ENCODE measurements at places on chromosomes 5 and 9.

DNA sequence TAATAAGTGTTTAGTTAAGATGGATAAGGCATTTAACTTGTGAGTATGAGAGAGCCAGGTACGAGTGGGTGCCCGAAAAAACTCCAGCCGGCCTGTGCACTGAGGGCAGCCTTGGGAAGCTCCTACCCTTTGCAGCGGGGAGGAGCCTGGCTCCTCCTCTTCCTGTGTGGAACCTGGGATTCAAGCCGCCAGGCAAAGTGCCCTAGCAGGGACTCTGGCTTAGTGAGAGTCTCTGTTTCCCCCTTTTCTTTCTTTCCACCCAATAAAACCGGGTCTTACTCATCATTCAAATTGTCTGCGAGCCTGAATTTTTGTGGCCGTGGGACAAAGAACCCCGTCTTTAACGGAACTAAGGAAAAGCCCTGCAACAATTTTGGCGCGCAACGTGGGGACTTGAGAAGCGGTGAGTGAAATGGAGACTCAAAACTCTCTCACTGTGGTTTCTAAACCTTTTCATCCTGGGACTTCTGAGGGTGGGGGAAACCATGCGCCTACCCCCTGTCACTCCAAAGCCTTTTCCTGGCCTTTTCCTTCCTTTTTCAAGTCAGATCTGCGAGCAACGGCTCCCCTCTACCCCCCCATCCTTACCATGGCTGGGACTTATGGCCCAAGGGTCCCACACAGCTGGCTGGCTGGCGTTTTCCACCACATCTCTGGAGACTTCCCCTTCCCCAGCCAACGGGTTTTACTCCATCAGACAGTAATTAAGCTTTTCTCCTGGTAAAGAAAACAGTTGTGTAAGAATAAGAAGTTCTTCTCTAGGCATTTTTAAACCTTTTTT, 535.7 kb upstream of the ACO1 start:
- DNase-seq, result no peak

GRCh38 chr9:129954868-129955550, 88.0 kb downstream of the FNBP1 start:
- DNase-seq, result no peak

GRCh38 chr9:5518937-5519319, 8.6 kb downstream of the PDCD1LG2 start:
- DNase-seq, result no peak

- DNase-seq, result no peak
These were observed 277.0 kb downstream of the DIRAS2 start for GRCh38 chr9:90365666-90366065.

DNA sequence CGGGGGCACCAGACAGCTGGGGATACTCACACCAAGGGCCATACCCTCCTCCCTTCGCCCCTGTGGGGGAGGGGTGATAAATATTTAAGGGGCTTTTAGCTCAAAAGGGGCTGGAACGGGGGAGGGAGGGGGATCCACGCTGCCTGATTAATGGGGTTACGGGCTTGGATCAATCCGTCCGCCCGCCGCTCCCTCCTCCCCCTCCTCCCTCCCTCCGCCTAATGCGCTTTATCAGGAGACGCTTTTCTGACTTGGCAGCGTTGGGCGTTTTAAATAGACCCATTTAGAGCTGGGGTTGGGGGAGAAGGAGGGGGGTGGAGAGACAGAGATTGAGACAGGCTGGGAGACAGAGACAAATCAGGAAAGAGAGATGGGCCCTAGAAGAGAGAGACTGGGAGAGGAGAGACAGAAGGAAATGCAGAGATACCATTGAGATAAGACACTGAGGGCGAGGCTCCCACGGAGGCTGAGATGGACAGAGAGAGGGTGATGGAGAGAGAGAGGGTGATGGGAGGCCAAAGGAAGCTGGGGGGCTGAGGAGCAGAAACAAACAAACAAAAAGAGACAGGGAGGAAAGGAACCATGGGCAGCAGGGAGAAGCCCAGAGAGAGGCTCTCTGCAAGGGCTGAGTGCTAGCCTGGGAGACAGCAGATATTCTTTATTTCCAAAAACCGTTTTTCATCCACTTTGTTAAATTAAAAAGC, 10.3 kb downstream of the CNTFR start:
- DNase-seq, result no peak

DNA sequence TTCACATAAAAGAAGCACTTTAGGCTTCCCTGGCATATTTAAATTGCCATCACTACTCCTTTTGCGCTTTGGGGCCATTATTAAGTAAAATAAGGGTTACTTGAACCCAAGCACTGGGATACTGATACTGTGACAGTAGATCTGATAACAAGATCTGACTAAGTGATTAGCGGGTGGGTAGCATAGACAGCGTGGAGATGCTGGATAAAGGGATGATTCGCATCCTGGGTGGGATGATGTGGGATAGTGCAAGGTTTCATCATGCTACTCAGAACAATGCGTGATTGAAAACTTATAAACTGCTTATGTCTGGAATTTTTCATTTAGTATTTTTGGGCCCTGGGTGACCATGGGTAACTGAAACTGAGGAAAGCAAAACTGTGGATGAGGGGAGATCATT, 75.1 kb downstream of the PTTG1 start:
- DNase-seq, result no peak

DNA sequence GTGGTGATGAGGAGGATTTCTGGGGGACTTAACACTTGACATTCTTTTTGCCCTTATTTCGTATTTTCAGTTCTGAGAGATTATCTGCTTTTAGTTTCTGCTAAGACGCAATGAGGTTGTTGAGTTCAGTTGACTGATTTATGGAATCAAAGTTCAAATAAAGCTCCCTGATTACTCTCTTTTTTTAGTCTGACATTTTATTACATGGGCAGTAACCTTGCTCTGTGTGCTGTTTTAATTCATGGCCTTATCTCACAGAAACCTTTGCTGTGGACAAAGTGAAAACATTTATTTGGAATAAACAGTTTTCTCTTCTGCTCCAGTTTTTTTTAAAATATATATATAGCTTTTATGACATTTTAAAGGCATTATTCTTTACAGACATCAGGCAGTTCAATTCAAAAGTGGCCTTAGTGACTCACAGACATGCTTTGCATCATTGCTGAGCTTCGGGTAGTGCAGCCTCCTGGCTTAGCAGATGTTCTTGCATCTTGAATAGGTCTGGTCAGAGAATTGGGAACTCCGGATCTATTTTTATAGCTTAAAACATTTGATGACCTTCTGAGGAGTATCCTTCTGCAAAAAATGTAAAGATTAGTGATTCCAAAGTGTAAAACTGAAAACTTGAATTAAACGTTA, 162.9 kb downstream of the FAM170A start:
- no peak for DNase-seq

DNA sequence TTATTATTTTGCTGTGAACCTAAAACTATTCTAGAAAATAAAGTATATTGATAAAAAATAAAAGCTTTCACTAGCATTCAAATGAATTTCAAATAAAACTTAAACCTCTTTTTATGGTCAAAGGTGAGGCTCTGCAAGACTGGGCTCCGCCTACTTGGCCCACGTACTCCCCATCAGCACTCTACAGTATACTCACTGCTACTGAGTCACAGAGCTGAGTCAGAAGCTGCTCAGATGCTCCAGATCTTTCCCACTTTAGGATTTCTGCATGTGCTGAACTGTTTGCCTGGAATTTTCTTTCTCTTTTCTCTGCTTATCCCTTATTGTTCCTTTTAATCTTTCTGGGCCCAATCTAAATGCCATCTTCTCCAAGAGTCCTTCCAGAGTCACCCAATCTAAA, 331.9 kb upstream of the CCNG1 start:
- no peak for DNase-seq

DNA sequence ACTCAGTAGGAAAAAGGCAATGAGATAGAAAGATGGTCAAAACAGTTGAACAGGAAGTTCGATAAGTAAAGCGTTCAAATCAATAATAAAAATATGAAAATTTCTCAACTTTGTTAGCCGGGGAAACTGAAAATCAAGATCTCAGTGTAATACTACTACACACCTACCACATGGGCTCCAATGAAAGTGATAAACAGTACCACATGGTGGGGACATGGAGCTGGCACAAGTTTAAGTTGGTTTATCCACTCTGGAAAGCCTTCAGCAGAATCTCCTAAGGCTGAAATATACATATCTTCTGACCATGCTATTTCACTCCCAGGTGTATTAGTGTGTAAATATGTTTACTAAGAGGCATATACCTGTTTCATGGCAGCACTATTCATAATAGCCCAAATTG, 126.8 kb downstream of the NXNL2 start:
- DNase-seq, result no peak

GRCh38 chr9:77561331-77562018, 86.6 kb downstream of the GNA14 start:
- DNase-seq, result no peak

- DNase-seq, result no peak
These were observed 75.4 kb downstream of the NEK6 start for GRCh38 chr9:124333203-124333579.

DNA sequence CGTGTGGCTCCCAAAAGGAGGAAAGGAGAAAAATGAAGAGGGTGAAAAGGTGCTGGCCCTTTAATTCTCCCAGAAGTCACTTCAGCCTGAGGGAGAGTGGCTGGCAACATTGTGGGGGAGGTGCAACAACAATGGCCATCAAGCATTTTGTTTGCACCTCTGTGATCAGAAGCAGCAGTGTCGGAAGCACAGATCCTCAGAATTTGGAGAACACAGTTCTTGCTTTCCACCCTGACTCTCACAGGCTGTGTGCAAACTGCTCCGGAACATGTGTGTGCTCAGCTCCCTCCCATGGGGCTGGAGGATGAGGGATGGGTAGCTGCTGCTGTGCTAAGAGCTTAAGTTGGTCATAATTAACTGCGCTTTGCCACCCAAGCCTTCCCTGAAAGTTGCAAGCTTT, 127.1 kb downstream of the DPYSL3 start:
- DNase-seq, result no peak

DNA sequence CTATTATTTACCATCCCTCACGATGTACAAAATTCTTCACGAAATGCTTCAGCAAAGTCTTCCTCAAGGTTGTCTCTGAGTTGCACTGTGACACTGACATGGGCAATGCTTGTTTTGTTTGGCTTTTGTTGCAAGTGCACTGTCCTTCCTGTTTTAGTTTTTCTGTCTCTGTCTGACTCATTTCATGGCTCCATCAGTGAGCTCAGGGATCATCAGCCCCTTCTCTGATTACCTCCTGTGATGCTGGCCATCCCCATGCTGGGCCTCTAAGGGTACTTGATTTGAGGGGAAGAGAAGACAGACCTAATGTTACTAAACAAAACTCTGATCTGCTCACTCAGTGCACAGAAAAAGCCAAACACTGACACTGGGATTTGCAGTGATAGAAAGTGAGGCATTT, 37.6 kb upstream of the STX17 start:
- DNase-seq, result no peak

- no peak for DNase-seq
These were observed 165.2 kb downstream of the NR2F1-AS1 start for GRCh38 chr5:93415819-93416218.

GRCh38 chr9:126673689-126674364, 60.1 kb downstream of the LMX1B start:
- no peak for DNase-seq

GRCh38 chr9:10014889-10015288, 597.9 kb downstream of the PTPRD start:
- DNase-seq, result no peak

DNA sequence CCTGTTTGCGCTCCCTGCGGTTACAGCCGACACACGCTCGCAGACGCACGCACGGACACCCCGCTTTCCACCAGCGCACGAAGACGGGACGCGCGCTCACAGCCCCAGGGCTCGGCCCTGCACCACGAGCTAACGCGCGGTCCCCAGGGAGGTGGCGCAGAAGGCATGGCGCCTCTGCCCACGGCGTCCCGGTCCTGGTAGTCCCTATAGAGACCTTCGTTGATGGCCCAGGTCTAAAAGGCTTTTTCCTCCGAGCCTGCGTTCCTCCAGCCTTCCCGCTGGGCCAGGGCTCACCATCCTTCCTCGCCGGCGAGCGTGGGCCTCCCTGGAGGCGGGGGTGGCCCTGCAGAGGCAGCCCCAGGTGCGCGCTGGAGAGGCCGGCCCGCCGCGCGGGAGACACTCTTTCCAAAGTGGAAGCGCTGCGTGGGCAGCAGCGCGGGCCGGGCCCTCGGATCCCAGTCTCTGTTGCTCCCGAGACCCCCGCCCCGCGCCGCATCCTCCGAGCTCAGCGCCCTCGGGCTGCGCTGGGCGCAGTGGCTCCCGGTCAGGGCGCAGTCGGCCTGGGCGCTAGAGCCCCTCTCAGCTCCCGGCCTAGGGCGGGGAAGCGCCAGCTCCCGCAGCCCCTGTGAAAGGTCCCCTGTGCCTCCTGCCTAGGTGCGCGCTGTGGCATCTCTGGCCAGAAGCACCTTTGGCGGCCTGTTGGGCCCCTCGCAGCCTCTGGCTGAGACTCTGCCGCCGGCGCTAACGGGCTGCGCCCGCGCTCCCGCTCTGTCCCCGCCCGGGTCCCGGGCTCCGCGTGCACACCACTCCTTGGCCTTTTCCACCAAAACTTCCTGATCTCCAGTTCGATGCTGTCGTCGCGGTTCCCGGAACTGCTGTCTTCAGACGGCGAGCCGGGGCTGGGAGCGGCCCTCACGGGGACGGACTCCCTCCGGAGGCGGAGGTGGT, 31.9 kb upstream of the FANCC start:
- no peak for DNase-seq

DNA sequence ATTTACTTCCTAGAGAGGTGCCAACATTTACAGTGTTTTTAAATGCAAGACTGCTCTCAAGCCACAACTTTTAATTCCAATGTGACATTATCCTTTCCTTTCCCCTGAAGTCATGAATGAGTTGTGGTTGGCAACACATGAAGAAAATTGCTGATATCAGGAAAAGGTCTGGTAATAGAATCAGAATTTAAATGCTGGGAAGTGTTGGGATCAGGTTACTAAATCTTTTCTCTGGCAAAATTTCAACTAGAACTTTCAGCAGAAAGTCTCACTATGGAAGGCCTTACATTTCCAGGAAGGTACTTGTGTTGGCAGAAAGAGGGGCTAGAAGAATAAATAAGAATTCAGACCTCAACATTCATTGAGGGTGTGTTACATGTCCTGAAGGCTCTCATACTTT, 10.6 kb upstream of the SLC44A1 start:
- DNase-seq, result no peak

DNA sequence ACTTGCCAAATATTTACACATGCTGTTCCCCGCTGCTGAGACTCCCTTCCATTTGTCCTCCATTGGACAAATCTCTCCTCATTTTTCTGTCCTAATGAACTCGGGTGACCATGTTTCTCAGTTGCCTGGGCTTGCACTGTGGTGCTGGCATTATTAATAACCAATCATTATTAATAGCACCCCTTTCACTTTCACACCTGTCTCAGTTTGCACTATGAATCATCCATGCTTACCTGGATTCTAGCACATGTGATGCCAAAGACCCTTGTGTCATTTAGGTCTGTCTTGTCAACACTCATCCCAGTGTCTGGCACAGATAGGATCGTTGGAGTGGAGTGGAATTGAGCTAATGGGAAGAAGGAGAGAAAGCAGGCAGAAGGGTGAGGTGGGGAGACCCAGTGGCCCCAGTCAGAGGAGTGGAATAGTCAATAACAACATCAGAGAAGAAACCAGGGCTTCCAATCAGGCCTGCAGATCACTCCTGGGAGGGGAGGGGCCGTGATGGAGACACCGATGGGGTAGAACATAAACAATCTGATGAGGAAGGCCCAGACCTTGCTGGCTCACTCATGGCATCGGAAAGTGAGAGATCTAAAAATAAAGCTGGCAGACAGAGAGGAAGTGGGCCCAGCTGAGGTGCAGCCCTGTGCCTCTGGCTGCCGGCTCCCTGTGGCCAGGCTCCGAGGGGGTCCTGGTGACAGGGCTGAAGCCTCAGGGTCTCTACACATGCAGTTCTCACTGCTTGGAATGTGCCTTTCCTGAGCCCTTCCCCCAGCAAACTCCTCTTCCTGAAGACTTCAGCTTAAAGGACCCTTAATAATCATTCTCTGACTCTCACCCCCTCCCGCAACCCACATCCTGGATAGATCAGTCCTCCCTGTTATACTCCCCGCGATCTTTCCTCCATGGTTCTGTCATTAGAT, 33.5 kb upstream of the CRB2 start:
- peak; percentile 70 for DNase-seq

Measured in activated T-cell treated with anti-CD3 and anti-CD28 coated beads, Interleukin-2, amount 50 U/mL, for 1 hour (primary cell).